ENCODE measurements at places on chromosomes 6 and 20.
A peak's percentile ranks its signal among the peaks of the same experiment; 100 is the strongest.

- DNase-seq, result no peak
Measured at GRCh38 chr20:60056407-60057122, 98.3 kb downstream of the CDH26 start.

- DNase-seq, result no peak
Measured at GRCh38 chr6:123747515-123747914, 56.1 kb upstream of the NKAIN2 start.

- peak; percentile 28 for DNase-seq
Measured at GRCh38 chr20:44979090-44979621, 12.8 kb downstream of the STK4 start.

DNA sequence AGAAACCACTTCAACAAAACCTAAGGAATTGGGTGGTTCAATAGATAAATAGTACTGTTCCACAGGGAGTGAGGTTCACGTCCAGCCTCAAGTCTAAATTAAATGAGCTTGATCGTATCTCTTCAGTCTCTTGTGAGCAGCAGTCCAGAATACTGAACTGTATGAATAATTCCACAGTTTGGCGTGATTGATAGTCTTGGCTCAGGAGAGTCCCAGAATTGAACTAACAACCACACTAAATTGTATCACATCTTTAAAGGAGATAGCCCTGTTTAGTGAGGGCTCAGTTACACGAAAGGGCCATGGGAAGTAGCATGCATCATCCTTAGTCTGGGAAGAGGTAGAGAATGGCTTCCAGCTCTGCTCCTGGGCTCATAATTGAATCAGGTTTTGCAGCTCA lies 224.6 kb downstream of the PACRG start:
- no peak for DNase-seq

DNA sequence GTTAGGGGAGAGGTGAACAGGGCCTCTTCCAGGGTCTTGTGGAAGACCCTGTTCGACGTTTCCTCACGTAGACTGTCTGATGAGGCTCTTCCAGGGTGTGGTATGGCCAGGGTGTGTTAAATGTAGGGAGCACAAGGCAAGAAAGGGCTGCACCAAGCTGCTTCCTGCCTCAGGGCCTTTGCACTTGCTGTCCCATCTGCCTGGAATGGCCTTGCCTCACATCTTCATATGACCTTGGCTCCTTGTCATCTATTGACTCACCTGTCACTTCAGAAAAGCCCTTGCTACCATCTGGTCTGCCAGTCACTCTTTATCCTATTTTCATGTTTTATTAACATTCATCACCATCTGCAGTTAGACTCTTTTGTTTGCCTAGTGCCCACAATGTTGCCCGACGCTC lies 31.0 kb downstream of the E2F3 start:
- DNase-seq, result no peak

DNA sequence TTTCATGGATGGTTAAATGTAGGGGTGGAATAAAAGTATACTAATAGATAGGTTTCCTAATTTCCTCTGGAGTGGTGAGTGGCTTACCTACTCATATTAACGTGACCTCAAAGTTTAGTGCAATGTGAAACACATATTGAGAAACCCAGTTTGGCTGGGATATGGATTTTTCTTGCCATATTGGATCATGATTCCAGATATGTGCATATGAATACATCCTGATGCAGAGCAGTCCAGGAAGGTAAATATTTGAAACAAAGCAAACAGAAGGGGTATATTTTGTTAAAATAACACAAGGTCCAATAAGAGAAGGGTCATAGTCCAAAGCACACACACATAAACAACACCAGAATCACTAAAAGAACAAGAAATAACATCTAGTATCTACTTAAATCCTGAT lies 608.1 kb downstream of the PKHD1 start:
- DNase-seq, result no peak

DNA sequence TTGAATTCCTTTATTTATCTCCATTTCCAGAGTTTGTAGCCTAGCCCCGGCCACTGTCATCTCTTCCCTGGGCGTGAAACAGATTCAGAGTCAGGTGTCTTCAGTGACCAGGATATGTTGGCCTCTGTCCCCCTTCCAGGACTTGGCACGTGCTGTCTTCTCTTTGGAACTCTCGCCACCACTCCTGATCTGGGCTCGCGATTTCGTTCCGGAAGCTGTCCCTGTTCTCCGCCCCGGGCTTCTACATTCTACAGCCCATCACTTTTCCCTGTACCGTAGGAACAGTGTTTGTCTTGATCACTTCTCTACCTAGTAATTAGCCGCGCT lies 739 bp downstream of the GSS start:
- DNase-seq, result no peak

GRCh38 chr6:143695969-143696663 lies 18.4 kb downstream of the PHACTR2 start:
- DNase-seq, result no peak
